ENCODE measurements at places on chromosomes 6 and 20.

GRCh38 chr6:151901009-151901411 lies 93.5 kb downstream of the ESR1 start:
- no peak for DNase-seq

- no peak for DNase-seq
Observed at GRCh38 chr6:158762787-158763433, 56.3 kb downstream of the EZR start.

DNA sequence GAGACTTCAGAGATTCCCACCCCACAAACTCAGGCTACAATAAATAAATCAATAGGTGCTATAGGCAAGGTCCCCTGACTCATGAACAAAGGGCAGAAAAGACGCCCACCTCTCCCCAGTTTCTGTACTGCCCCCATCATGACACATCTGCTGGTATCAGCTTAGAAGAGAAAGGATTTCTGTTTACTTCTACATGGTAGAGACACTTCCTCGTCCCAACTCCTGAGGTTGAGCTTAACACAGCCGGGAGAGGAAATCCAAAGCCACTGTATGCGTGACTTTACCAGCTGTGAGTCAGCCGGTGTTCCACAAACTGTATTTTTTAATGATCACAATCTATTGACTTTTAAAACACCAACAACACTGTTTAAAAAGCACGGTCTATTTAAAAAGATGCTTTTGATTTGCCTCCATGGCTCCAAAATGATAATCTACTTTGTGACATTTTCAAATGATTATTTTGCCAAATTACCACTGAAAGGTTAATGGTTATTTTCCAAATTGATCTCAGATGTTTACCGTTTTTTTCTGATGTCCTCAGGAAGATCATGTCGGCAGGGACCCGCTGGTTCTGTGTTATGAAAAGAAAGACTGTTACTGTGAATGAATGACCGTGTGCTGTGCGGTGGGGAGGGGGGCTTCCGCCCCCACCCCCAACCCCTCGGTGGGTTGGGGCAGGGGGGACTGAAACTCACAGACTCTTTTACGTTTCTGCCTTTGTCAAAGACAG lies 72.5 kb downstream of the ATP9A start:
- DNase-seq, result no peak

GRCh38 chr6:4281341-4282293 lies 146.2 kb upstream of the ECI2 start:
- DNase-seq, result no peak

GRCh38 chr20:25549172-25549773 lies 36.1 kb downstream of the NINL start:
- no peak for DNase-seq

- no peak for DNase-seq
Observed at GRCh38 chr20:9225879-9226278, 157.0 kb downstream of the PLCB4 start.

- no peak for DNase-seq
Observed at GRCh38 chr6:92479831-92480230, 939.5 kb downstream of the EPHA7 start.

DNA sequence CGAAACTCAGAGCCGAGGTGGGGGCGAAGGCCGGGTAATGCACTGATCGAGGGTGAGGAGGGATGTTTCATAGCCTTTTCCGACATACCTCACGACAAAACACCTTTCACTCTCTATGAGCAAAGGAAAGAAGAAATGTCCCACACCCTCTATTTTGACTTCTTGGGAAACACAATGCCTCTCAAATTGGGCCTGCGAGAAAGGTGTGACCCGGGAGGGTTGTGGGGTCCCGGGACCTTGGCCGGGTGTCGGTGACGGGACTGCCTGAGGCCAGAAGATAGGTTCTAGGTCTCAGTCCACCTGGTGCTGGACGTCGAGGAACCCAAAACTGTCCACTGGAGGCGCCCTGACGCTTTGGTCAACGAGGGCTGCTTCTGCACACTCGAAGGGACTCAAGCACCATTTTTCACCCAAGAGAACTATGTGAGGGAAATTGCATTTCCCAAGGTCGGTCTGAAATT lies 41.1 kb upstream of the OSTM1 start:
- no peak for DNase-seq

- no peak for DNase-seq
Observed at GRCh38 chr6:19052219-19052618, 665.1 kb downstream of the RNF144B start.

- DNase-seq, result no peak
Observed at GRCh38 chr6:24659561-24659960, 7.1 kb downstream of the TDP2 start.

- no peak for DNase-seq
Observed at GRCh38 chr6:414447-414846, 22.9 kb downstream of the IRF4 start.

DNA sequence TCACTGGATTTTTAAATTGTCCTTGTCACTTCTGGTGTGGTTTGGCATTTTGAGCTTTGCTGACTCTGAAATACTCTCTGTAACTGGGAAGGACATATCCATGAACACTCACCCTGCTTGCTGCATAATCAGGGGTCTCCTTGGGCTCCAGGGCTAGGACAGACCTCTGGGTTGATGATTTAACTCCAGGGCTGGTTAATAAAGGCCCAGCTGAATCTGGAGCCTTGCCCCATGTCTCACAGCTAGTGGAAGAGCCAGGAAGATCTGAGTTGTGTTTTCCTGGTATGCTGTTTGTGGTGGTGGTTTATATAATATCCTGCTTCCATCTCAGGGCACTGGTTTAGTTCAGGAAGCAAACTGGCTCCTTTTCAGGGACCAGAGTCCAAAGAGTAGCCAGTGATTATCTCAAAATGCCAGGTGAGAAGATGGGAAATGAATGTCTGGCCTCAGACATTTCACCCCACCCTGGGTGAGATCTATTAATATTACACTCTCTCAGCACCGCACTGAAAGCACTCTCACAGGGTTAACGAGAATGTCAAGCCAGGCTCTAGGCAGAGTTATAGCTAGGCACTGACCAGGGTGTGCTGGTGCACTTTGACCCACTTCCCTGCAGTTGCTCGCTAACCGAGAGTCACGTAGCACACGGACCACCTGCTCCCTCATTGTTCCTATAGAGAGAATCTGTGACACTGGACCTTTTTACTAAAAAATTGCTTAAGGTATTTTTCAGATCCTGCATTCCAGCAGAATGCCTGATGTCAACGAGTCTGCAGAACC lies 90.1 kb upstream of the SLC22A16 start:
- DNase-seq, result no peak

DNA sequence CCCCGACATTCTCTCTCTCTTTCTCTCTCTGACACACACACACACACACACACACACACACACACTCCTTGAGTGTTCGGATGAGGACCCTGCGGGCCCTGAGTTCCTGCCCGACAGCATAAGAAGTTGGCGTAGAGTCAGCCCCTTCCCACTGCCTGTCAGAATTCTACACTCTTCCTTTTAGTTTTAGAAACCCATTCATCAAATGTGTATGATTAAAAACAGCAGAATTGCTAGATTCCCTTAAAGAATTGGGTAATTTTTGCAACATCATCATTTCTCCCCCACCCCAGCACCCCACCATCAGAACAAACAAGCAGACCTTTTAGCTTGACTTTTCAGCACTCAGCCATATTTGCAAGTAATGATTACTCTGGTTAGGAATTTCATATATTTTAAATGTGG lies 322.8 kb downstream of the FARS2 start:
- no peak for DNase-seq

DNA sequence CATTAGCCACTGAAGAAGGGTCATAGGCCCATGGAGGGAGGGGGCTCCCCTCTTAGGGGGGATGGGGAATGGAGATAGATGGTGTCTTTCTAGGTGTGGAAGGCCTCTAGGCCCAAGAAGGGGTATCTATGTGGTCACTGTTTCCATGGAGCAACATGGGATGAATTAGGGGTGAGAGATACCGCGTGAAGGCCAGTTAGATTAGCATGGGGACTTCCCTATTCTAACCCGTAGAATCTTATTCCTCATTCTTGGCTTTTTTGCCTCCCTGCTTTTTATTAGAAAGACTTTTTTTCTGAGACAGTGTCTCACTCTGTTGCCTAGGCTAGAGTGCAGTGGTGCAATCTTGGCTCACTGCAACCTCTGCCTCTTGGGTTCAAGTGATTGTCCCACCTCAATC lies 3.2 kb downstream of the RAB44 start:
- DNase-seq, result no peak

DNA sequence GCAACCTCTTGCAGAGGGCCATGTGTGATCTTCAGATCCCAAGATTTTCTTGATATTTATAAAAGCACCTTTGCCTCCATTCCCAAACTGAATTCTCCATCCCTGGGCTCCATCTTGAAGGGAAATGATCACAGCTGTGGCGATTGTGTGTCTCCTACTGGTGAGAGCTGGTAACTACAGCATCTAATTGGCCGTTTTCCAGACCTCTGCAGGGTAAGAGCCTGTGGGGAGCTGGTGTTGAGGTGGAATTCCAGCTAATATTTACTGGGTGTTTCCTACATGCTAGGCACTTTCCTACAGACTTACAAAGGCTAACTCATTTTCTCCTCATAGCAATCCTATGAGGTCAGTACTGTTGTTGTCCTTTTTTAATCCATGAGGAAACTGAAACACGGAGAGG lies 59.2 kb upstream of the FNDC1 start:
- no peak for DNase-seq

GRCh38 chr6:46324706-46325105 lies 153.9 kb upstream of the ENPP5 start:
- no peak for DNase-seq

DNA sequence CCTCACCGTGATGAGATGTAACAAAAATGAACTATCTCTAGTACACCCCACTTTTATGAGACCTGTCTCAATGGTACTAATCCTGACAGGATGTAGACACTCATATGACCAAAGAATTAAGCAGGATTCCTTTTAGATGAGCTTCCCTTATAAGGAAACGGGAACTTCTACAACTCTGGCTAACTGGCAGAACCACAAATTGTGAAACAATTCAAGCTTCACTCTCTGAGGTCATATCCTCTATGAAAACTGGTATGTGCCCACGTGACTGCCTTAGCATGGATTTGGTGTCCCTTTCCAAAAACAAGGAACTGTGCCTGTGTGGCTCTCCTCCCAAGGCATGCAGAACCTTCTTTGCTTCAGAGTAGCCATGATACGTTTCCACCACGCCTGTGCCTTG lies 14.1 kb upstream of the CPNE5 start:
- DNase-seq, result no peak

DNA sequence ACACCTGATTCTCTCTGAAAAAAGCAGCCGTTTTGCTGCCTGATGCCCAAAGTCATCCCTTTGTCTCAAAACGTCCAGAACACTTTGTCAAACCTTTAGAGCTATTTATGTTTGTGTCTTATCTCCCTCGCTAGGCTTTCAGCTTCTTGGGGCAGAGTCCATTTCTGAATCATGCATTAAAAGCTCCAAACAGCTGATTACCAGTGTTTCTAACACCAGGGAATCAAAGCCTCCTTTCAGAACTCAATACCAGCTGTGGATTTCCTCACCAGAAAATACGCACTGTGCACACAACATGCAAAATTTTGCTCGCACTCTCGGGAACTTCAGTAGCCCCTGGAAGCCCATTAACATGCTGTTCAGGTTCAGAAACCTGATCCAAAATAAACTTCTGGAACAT lies 333.3 kb downstream of the HACE1 start:
- DNase-seq, result no peak

GRCh38 chr6:111741177-111741952 lies 131.9 kb downstream of the FYN start:
- DNase-seq, result no peak

- no peak for DNase-seq
Observed at GRCh38 chr20:46954490-46955038, 59.9 kb downstream of the EYA2 start.
